ENCODE measurements at places on chromosomes 1 and 21. TPM values are rescaled to one million over a fixed set of nuclear protein-coding genes. Genes with fewer than 3 reads are reported as not detected.

CYP4A22 gene
- 8.2 TPM for polyA plus RNA-seq

RXFP4 gene
- not detected for polyA plus RNA-seq

DNA sequence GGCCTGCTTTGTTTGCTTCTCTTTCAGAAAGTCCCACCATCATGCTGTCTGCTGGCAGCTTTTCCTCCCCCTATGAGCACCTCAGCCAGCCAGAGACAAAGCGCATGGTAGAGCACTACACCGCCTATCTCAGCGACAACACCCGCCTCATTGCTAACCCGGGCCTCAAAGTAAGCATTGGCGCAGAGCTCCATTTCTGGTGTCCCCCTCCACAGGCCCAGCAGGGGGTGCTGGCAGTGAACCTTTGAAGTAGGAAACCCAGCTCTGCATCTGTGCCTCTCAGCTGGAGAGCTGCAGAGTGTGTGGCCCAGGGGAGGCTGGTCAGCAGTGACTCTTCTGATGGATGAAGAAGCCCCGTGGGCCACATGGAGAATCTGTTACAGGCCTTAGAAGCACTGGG, 81.2 kb upstream of the RAVER2 start:
- no peak for DNase-seq

- no peak for DNase-seq
Observed at GRCh38 chr21:25115021-25115420, 492.3 kb downstream of the MRPL39 start.

GRCh38 chr1:35499652-35500176, 57.5 kb downstream of the KIAA0319L start:
- no peak for DNase-seq

Data from renal pelvis (tissue), 12 donors.